ENCODE measurements at places on chromosomes 13 and 19.
A peak's percentile ranks its signal among the peaks of the same experiment; 100 is the strongest.

- DNase-seq = no peak
Observed at GRCh38 chr13:60453490-60453889, 56.5 kb downstream of the TDRD3 start.

GRCh38 chr19:43651758-43652545, 12.3 kb upstream of the CADM4 start:
- DNase-seq = peak; percentile 37

DNA sequence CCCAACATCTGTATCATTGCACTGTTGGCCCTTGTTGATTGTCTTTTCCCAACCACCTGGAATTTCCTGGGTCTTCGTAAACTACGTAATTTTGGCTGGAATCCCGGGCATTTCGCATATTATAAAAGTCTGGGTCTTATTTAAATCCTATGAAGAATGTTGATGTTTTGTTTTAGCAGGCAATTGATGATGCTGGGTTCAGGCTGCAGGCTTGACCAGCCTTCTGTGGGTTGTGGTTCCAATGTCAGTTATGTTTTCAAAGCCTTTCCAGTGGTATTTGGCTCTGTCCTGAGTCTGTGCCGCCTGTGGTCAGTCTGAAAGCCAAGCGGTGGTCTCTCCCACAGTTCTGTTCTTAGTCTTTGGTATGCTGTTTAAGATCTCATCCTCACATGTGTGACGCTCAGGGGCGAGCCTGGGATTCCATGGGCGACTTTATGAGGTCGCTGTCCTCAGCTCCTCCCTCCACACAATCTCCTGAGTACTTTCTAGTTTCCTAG, 12.4 kb downstream of the SLC35E1 start:
- no peak for DNase-seq

DNA sequence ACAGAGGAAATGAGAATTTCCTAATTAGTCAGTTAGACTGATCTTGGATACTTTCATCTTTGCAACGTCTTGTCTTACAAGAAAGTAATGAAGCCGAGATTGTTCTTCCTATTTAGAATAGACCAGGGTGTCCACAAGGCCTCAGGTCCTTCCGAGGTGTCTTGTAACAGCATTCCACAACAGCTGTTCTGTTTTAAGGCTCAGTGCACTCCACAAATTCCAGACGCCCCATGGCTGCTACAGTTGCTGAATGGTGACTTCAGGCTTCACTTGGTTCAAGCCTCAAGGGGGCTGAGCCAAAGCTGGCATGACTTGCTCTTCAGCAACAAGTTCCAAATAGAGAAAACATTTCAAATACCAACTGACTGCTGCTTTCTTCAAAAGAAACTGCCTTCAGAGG, 143.4 kb downstream of the SHISA2 start:
- DNase-seq = no peak

DNA sequence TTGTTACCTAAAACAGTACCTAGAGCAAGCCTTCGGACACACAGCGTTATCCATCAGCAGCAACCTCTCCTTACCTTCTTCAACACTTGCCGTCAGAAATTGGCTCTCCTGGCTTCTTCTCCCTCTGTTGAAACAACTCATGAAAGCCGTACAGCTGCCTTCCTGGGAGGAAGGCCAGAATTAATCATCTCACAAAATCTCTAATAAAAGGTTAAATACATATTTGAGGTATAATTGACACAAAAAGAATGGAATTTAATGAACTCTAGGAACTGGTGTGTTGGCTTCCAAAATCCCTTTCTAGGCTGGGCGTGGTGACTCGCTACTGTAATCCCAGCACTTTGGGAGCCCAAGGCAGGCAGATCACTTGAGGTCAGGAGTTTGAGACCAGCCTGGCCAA, 37.3 kb upstream of the GTF2F2 start:
- no peak for DNase-seq

GRCh38 chr19:6963937-6964336, 57.3 kb downstream of the MBD3L2B start:
- no peak for DNase-seq

DNA sequence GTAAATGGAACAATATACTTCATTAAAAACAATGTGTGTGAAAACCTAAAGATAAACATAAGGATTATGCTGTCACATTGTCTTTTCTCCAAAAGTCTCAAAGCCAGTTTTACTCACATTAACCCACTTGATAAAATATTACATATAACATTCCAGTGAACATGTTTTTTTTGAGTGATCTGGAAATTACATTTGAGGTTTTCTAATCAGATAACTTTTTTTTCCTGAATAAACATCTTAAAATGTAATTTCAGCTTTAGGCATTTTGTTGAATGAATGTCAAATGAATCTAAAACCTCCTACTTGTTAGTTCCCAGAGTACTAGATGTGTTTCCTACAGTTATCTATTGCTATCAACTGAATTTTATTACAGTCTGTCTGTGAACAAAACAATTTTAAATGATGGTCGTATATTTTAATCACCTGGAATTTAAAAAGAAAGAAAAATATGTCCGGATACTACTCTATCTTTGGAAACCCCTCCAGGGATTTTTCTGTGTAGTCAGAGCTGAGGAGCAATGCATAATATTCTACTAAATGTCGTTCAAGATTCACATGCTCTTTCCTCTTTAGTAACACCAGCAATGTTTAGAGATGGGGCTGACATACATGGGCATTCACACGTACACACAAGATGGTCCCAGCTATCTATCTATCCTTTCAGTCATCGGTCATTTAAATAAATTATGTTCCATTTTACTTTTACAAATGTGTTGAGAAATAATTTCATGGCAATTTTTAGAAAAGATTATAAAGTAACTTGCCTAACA, 283.9 kb downstream of the KLF12 start:
- no peak for DNase-seq

- peak; percentile 24 for DNase-seq
Observed at GRCh38 chr13:32010136-32010535, 21.4 kb upstream of the FRY start.

GRCh38 chr19:5679289-5680083, 830 bp downstream of the MICOS13 start:
- DNase-seq = no peak

DNA sequence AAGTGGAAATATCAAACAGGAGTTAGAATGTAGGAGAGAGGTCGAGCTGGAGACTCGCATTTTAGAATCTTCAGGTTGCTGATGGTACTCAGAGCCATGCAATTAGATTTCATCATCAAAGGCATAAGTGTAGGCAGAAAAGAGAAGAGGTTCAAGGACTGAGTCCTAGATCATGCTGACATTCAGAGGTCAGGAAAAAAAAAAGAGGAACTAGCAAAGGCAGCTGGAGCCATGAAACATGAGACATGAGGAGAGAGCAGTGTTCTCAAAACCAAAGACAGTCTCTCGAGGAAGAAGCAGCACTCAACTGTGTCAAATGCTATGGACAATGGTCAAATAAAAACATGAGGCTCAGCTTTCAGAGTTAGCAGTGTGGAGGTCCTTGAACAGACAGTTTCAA, 12.4 kb upstream of the TPP2 start:
- DNase-seq = peak; percentile 25

- no peak for DNase-seq
Observed at GRCh38 chr13:28505543-28506135, 10.7 kb upstream of the FLT1 start.

DNA sequence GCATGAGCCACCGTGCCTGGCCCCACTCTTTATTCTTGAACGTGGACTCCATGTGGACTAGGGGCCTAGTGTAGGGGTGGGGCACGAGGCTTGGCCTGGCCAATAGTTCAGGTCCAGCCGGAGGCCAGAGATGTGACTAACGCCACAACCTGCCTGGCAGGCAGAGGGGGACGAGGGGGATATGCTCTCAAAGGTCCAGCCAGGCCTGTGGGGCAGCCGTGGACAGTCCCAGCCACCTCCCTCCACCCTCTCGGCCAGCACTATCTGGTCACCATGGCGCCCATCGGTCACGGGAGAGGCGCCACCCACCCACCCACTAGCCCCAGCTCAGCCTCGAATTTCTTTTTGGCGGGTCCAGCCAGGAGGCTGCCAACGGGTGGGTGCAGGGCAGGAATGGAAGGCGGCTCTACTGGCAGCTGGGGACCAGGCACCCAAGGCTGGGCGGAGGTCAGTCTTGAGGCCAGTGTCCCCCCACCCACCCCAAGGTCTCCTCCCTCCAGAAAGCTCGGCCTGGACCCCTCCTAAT, 2.2 kb upstream of the CERS1 start:
- DNase-seq = no peak

GRCh38 chr19:3047496-3048189, 14.7 kb downstream of the TLE5 start:
- DNase-seq = peak; percentile 53

GRCh38 chr19:10518444-10519361, 1.5 kb upstream of the S1PR5 start:
- DNase-seq = no peak

- peak; percentile 67 for DNase-seq
Observed at GRCh38 chr13:47117268-47117667, 220.4 kb upstream of the HTR2A start.

DNA sequence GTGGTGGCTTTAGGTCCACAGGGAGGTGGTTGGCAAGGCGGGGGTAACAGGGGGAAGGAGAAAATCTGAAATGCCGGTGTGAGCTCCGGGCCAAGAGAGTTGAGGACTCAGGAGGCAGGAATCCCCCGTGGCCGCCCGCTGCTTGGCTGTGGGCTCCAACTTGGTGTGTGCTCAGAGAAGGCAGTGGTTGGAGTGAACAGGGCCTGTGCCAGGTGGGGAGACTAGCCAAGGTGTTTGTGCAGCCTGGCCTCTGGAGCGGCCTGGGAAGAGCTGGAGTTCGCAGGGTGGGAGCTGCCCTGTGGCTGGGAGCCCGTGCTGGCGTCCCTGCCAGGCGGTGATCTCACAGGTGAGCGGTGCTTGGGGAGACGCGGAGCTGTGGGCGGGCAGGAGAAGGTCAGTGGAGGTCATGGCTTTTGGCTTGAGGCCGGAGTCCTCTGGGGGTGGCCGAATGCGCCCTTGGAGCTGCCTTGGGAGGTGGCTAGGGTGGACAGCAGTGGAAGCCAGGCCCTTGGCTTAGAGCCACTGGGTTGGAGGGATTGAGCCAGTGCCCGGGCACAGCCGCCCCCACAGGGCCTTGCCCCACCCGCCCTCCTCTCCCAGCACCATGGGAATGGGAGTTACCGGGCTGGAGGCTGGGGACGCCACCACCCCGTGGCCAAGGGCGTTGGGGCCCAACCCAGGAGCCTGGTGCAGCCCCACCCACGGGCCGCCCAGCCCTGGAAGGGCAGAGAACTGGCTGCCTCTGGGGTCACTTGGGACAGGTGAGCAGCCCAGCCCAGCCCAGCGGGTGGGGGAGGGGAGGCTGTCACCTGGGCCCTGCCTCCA, 7.1 kb upstream of the CIRBP start:
- DNase-seq = no peak

GRCh38 chr19:4976401-4977298, 7.7 kb downstream of the KDM4B start:
- DNase-seq = peak; percentile 86

DNA sequence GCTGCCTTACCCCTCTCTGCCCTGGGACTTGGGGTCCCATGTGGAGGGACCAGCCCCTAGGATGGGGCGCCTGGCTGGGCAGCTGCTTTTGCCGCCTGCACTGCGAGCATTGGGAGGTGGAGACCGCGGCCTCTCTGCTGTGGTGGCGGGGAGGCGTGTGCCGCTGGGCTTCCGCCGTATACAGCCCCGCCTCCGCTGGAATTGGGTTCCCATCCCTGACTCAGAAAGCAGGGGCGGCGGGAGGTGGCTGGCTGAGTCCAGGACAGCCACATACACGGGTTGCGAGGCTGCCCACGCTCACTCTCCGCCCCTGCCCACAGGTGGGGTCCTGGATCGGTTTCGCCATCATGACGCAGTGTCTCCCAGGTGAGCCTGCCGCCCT, 6.6 kb downstream of the NDUFB7 start:
- DNase-seq = no peak

GRCh38 chr19:56705939-56706338, 34.4 kb upstream of the ZNF835 start:
- DNase-seq = no peak

DNA sequence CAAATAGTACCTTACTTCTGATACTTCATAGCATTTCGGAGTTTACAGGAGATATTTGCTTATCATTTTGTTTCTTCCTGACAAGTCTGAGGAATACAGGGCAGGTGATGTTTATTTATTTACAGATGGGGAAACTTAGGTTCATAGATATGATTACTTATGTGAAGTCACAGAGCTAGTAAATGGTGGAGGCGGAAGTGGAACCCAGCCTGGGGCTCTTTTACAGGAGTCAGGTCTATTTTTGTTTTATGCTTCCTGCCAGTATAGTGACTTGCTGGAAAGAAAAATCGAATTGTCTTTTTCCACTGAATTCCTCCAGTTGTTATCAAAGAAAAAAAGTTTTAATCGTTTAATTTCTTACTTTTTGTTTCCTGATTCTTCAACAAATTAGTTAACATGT, 66.5 kb downstream of the DGKH start:
- DNase-seq = no peak

DNA sequence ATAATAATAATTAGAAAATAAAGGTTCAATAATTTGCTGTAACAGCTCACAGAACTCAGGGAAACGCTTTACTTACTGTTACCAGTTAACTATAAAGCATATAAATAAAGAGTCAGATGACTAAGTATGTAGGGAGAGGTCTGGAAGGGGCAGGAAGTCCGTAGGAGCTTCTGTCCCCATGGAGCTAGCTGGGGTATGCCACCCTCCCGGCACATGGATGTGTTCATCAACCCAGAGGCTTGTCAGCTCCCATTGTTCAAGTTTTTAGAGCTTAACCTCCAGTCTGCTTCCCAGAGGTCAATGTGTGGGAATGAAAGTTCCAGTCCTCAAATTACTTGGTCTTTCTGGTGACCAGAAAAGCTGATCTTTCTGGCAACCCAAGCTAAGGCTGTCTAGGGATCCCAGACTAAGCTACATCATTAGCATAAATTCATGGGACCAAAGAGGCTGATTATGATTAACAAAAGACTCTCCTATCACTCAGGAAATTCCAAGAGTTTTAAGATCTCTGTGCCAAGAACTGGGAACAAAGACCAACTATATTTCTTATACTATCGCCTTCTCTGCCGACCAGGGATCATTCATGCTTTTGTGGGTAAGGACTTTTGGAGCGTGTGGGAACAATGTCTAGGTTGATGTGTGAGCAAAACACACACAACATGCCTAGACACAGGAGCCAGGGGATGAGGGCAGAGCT, 31.7 kb upstream of the ZNF507 start:
- no peak for DNase-seq

DNA sequence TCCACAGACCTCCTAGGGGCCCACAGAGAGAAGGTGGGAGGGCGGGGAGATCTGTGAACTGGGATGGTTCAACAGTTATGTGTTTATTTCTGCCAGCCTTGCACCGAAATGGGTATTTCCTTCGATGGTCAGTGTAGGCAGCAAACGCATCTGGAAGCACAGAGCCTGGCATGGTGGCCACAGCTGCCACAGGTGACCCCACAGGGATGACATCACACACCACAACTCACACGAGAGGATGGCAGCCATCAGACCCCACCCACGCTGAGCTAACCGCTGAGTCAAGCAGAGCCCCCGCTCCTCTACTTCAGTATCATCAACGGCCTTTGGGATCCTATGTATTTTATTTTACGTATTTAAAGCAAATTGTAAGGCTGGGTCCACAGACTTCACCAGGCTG, 37.4 kb downstream of the NAXD start:
- no peak for DNase-seq

GRCh38 chr13:22200440-22200839, 529.6 kb downstream of the FGF9 start:
- DNase-seq = peak; percentile 50
